ENCODE measurements at places on chromosomes 7 and 10.

DNA sequence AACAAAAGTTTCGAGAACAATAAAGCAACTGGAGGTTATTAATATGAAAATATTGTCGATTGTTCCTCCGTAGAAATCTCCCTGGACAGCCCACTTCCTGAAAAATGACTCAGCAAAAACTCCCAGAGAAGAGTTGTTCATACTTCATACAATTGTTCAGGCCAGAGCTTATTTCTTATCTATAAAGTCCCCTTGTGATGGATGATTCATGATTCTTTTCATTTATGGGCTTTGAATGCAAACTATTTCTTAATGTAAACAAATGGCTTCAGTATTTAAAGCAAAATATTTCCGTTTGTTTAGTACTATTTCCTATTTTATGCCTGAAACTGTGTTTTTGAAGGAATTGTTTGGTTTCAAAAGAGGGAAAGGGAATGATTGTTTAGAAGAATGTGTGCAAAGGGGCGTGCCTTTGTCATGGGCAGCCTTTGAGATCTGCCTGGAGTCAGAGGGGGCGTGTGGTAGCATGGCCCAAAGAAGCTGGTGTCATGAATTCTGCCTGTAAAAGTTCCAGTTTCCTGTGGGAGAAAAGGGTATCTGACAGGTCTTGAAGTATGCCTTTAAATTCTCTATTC lies 26.2 kb upstream of the EXOC6 start:
- peak; percentile 74 for ATAC-seq

GRCh38 chr7:5452470-5452899 lies 28.9 kb upstream of the TNRC18 start:
- ATAC-seq = no peak

DNA sequence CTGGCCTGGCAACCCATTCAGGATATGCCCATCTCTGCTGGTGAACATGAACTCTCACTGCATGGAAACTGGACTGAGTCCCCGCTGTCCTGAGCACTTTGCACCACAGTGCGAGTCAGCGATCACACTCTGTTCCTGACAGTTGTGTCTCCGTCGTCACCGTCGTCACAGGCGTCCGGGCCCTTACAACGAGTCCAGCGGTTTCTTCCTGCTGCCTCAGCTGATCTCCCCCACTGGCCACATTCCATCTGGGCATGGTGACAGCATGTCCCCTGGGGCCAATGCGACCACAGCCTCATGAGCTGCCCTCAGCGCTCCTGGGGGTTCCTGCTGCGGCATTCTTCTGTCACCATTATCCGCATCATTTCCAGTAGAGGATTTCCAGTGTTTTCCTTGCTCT lies 76.8 kb upstream of the KLF6 start:
- no peak for ATAC-seq

DNA sequence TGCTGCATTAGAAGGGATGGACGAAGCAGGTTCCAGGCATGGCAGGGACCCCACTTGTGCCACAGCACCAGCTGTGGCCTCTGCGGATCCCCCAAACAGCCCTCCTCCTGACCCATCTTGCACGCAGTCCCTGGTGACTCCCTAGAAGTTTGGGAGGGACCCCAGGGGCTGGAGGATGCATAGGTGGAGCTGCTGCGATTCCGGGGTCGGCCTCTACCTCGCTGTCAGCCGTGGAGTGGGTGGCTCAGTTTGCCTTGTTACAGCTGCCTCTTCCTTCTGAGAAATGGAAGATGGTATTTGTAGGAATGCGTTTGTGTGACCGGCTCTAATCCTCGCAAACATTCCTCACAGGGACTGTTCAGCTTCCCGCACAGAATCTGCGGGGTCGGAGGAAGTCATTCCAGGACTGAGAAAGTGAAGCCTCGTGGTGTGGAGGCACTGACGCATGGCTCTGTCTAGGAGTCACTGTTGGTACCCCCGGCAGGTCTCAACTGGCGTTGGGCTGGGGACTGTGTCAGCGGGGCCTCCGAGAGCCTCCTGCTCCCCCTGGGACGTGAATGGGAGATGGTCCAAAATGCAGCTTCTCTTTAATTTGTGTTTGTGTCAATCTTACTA lies 17.5 kb downstream of the PWWP2B start:
- no peak for ATAC-seq

DNA sequence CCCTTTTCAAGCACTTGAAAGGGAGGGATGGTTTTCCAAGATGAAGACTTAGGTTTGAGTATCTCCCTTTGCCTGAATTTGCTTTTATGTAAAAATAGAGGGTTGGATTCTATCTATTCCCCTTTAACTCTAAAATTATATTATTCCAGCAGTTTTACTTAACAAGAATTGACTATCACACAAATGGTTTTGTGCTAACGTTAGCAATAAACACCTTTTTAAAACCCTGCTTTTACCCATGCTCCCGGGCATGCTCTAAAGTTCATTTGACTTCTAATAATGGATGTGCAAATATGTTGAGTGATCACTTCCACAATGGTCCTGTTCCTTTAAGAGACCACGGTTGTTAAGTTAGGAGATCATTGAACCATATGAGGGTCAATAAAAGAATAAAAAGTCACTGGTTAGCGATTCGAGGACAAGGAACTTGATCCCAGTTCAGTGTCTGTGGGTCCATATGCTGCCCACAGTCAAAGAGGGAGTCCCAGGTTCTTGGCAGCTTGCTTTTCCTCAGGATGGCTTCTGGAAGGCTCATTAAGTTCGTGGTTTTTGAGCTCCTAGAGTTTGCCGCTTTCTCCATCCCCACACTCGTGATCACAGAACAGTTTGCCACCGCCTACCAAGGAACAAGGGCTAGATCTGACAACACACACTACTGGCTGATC lies at the start of gene TMEM236:
TSS of gene TMEM236 (plus strand) at position 421 of the 665 bp plus-strand sequence. CDS start at position 516, 95 bp downstream.
- no peak for ATAC-seq

GRCh38 chr10:30840395-30841050 lies 191.1 kb downstream of the ZNF438 start:
- no peak for ATAC-seq

- ATAC-seq = no peak
Measured at GRCh38 chr7:142870566-142871259, 14.8 kb downstream of the TRPV6 start.

GRCh38 chr7:19560111-19560883 lies 148.5 kb downstream of the POLR1F start:
- no peak for ATAC-seq

GRCh38 chr7:12028508-12028907 lies 182.6 kb upstream of the TMEM106B start:
- ATAC-seq = no peak

- ATAC-seq = no peak
Measured at GRCh38 chr7:147136352-147136751, 1019.8 kb downstream of the CNTNAP2 start.

GRCh38 chr10:7503190-7503589 lies 92.4 kb upstream of the SFMBT2 start:
- ATAC-seq = no peak

GRCh38 chr7:24864214-24864817 lies 107.1 kb upstream of the GSDME start:
- no peak for ATAC-seq

GRCh38 chr7:16193631-16194030 lies 227.7 kb downstream of the CRPPA start:
- ATAC-seq = no peak

DNA sequence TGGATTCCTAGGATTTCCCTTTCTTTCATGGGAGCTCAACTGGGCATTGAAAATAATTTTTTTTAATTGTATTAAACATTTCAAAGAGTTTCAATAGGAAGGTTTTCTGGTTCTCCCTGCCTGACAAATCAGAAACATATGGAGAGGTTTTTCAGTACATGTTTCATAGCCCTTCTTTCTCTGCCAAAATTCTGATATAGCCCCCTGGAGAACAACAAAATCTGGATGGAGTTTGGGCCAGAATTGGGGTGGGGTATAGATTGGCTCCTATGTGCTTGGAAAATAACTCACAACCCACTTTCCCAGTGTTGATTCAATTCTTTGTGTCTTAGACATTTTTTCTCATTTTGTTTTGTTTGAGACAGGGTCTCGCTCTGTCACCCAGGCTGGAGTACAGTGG lies 24.6 kb upstream of the EIF4H start:
- no peak for ATAC-seq
